H9 (cell line): ENCODE measurements at places on chromosomes 11 and 22.

DNA sequence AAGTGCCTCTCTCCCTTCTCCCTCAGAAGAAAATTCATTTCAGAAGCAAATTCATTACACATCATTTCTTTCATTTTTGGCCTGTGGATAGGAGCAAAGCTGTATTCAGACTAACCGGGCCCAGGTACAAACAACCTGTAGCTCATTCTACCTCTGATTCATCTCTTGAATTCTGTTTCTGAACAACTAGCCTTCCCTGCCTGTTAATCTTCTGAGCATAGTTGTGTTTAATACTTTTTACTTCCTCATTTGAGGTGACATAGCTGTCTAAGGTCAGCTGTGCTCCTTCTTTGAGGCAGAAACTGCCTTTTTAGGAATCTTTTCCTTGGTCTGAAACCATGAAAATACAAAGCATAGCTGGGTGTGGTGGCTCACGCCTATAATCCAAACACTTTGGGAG is 12.6 kb upstream of the IL18BP start:
- no peak for DNase-seq

DNA sequence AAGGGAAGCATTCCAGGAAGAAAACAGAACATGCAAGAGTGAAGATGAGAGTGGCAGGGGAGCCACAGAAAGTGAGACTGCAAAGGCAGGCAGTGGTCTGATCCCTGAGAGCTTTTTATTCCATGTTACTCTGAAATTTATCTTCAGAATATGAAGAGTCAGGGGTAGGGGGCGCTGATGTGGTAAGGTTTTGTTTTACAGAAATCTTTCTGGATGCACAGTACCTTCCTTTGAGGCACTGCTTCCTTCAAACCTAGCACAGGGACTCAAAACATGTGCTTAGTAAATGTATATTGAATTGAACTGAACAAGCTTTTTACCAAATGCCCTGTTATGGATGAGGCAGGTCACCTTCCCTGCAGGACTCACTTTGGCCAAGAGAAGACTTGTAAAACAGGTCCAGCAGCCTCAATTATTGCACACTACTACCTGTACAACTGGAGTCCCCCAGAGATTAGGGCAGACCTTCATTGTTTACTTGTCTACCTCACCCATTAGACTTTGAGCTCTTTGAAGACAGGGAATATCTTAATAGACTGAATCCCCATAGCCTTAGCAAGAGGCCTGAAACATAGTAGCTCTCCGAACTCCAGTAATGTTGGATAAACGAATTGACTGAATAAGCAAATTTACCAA is 2.2 kb downstream of the PAK1 start:
- DNase-seq = no peak

- no peak for DNase-seq
Observed at GRCh38 chr11:59180168-59180776, 8.3 kb downstream of the DTX4 start.

DNA sequence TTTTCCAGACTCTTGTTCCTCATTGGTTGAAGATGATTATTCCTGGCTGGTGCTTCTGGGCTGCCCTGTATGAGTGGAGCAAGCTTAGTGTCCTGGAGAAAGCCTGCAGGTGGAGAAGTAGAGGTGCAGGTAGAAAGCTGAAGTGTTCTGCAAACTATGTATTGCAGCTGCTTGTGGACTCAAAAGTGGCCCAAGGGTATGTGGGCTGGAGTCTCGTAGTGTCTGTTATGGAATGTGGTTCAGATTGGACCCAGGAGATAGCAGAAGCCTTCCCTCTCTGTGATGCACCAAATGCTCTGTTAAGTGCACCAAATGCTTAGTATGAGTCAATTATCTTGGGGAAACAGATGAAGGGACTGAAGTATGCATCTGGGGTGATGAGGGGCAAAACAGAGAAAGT is 122.8 kb upstream of the CCDC90B start:
- DNase-seq = no peak

DNA sequence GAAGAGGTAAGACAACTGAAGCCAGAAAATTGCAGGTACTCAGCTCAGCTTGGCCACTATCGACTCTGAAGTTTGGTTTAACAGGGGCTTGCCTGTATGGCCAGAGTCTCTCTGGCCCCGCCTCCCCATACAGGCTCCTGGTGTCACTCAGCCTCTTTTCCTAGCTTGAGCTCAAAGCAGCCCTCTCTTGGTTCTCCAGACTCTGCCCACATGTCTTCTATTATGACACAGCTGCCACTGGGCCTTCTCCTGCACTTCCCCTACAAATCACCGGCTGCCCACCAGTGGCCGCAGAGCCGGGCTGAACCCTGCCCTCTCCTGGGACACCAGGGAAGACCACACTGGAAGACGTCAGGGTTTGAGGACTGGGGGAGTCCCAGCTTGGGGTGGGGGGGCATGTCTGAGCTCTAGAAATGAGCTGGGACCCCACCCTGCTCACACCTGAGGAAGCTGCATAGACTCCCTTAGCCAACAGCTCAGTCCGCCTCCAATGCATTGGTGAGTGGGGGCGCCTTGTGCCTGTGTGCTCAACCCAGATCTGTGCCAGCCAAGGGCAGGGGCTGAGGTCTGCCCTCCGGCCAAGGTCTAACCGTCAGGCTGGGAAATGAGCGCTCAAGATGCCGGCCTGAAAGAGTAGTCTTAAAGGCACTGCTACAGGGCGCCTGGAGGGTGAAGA is 94.4 kb upstream of the LMO1 start:
- peak; percentile 53 for DNase-seq

- no peak for DNase-seq
Observed at GRCh38 chr22:43152357-43153071, 1.2 kb downstream of the TSPO start.

- no peak for DNase-seq
Observed at GRCh38 chr11:43555816-43556611, 124.5 kb upstream of the HSD17B12 start.

DNA sequence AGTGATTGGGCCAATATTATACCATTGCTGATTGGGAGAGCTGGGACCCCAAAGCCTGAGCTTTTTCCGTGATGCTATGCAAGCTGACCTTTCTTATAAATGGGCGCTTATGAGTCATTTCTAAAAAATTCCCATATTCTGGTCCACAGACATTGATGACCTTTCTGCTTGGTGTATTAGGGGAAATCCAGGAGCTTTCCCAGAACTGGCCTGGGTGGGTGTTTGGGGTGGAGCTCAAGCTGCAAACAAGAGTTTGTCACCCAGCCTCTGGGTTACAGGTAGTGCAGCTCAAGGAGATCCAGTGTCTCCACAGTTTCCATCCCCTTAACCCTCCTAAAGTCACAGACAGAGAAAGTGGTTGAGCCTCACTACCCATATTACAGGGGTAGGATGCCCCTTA is 67.7 kb downstream of the CCDC81 start:
- no peak for DNase-seq

- no peak for DNase-seq
Observed at GRCh38 chr11:1411301-1411700, 21.6 kb downstream of the BRSK2 start.

- no peak for DNase-seq
Observed at GRCh38 chr11:10524471-10524870, 16.5 kb downstream of the RNF141 start.

DNA sequence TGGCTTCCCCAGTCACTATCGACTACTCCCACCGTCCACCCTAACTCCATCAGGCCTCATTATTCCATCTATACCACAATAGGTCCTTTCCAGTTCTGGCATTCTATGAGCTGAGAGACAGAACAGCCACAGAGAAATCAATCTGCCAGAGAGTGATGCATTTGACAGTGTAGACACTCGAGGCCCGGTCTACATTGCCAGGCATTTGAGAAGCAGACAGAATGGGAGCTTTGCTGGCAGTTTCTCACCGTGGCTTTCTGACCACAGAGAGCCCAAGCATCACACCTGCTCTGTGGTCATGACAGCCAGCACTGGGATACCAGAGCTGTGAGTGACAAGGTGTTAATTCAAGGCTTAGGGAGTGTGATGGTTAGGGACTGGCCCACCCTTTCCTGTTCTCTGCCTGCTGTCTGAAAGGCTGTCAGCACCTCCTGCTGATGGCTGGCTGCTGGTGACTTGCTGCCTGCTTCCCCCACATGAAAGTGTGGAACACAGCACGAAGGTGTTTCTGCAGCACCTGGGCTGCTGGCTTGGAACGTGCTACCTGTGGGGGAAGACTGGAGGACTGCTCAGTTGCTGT is 137.8 kb downstream of the KIRREL3 start:
- peak; percentile 79 for DNase-seq

DNA sequence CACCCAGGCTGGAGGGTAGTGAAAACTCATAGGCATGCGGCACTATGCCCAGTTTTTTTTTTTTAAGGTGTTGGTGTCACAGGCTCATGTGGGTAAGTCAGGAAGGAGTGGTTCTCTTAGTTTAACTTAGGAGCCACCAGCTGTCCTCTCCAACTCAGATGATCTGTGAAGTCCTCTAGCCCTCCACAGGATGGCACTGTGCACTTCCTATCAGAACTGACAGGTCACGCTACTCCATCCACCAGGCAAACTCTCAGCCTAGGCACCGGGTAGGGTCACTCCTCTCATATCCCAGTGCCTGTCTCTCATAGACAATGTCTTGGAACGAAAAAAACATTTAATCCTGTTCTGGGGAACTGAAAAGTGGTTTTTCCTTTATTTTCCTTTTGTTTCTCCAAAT is 16.5 kb downstream of the NAP1L4 start:
- peak; percentile 49 for DNase-seq

- no peak for DNase-seq
Observed at GRCh38 chr11:96288915-96289314, 54.1 kb downstream of the MAML2 start.

DNA sequence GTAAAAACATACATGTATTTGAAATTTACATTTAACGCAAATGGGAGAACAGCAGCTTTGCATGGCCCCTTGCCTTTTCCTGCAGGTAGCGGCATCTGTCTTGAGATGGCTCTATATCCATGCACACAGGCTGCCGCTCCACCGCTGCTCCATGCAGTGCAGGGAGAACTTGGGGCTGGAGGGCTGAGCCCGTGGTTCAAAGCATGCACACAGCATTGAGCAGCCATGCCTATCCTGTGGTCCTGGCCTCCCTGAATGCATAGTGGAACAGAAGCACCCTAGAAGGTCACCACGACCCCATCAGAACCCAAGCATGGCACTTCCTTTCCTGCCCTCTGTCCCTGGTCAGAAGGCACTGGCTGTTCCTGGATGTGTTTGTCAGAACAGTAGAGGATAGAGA is 35.0 kb upstream of the TP53I11 start:
- no peak for DNase-seq

DNA sequence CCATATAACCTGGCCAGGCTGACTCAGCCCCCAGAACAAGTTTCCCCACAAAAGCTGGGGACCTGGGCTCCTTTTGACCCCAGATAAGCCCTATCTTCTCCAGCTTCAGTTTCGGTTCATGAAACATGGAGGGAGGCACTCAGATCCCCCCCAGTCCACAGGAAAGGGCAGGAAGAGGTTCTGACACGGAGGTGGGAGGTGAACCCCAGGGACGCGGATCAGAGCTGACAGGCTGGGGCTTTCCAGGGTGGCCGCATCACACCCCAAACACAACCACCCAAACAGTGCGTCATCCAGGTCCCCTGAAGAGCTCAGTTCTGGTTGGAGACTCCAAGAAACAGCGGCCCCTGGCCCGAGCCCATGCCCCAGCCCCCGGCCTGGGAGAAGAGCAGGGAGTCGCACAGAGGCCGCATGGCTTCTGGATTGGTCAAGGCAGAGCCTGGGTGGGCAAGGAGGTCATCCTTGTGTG is 44.3 kb upstream of the A4GALT start:
- DNase-seq = no peak

GRCh38 chr11:28963187-28963586 is 855.0 kb downstream of the METTL15 start:
- DNase-seq = no peak

- DNase-seq = peak; percentile 34
Observed at GRCh38 chr22:46150655-46151477, 540 bp downstream of the PPARA start.

DNA sequence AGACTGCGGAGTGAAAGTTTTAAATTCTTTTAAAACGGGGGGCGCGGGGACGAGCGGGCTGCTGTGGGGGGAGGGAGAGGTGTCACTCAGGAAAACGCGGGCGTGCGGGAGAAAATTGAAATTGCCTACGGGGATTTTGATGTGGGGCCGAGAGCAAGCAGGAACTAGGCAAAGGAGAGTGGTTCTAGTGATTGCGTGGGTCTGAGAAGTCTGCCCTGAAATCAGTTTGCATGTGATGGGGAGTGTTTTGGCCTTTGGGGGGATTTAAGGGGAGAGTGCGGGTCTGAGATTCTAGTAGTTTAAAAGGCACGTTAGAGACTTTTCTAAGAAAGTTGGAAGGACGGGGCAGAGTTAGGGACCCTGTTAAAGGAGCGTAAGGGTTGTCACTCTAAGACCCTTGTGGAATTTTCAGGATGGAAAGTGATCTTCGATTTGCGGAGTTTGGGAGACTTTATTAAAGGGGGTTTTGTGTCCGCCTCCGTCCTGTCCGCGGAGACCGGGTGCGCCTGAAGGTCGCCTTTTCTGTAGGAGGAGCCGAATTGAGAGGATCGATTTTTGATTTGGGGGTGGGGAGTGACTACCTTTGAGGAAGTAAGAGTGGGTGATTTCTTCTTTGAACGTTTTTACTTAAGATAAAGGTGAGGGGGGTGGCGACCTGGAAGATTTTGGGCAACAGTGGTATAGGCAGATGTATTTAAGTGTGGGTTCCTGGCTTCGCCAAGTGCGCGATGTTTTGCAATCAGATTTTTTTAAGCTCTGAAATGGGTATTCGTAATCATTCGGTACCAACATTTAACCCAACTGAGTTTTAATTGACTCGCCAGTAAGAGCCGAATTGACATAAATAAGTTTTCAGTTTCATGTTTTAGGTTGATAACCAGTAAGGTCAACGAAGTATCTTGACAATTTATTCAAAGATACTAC is 1.1 kb downstream of the EED start:
- peak; percentile 38 for DNase-seq

GRCh38 chr11:8363921-8364320 is 100.2 kb upstream of the LMO1 start:
- no peak for DNase-seq

GRCh38 chr11:68362801-68363379 is 50.5 kb downstream of the LRP5 start:
- no peak for DNase-seq

- DNase-seq = no peak
Observed at GRCh38 chr11:120667281-120667680, 155.7 kb downstream of the GRIK4 start.

DNA sequence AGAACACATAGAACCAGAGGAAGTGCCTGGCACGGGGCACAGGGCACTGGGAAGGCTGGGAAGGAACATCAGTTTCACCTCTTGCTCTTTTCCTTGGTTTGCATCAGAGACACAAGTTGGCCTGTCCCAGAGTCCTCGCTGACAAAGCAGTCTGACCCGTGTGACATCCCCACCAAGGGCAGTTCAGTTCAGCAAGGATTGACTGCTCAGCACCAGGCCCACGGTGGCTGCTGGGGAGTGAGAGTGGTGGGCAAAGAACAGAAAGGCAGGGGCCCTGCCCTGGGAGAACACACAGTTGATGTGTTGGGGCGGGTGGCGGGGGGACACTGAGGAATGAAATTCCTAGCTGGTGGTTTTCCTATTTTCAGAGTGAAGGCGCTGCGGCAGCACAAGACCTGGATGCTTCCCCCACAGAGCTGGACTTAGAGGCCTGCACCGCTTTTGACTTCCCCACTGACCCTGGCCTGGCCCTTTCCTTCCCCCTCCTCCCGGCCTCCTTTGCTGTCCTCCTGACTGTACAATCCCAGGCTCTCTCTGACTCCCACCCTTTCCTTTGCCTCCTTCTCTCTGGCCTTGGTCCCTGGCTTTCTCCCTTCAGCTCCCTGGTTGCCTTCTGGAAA is 2.2 kb upstream of the TMPRSS13 start:
- no peak for DNase-seq

GRCh38 chr11:118532852-118533768 is 2.1 kb downstream of the TMEM25 start:
- DNase-seq = no peak

GRCh38 chr11:87295237-87295636 is 257.5 kb downstream of the TMEM135 start:
- DNase-seq = no peak

GRCh38 chr11:19676475-19677380 is 35.9 kb upstream of the NAV2 start:
- no peak for DNase-seq
